NCI-H1048 (cell line): ENCODE measurements at places on chromosomes 12 and 14.

DNA sequence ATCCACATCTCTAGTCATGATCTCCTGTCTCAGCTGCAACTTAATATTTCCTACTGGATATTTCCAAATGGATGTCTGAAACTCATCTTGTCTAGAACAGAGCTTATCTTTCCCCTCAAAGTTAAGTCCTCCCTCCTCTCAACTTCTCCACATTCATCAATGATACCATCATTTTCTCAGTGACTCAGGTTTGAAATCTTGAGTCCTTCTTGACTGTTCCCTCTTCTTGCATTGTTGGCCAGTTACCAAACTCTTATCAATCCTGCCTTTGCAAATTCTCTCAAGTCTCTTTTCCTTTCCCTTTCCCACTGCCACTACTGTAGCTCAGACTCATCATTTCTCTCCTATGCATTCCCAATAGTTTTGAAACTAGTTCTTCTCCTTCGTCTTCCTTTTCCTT is 14.3 kb upstream of the CHURC1 start:
- no peak for DNase-seq

- no peak for DNase-seq
Measured at GRCh38 chr12:12425001-12425400, 68.1 kb downstream of the BORCS5 start.

GRCh38 chr12:120196363-120196762 is 1.8 kb upstream of the GCN1 start:
- DNase-seq, result no peak

DNA sequence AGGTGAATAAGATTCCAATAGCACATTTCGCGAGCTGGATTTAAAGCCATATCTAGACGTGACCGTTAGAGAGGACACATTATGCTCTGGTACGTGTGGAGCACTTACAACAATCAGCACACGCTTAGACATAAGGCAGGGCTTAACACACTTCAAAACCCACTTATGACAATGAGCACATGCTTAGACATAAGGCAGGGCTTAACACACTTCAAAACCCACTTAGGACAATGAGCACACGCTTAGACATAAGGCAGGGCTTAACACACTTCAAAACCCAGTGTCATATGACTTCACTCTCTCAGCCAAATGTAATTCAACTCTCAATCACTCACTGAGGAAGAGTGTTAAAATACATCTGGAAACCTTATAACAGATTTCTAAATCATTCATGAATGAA is 11.2 kb upstream of the PLD4 start:
- DNase-seq, result no peak

- DNase-seq, result no peak
Measured at GRCh38 chr12:130714591-130715149, 1.4 kb downstream of the RIMBP2 start.

- no peak for DNase-seq
Measured at GRCh38 chr12:52146822-52147366, 44.9 kb downstream of the KRT80 start.
